ENCODE measurements at places on chromosomes 12 and 14.

- DNase-seq = no peak
These were observed 205.6 kb upstream of the RGS6 start for GRCh38 chr14:71726580-71727021.

GRCh38 chr12:12004524-12004923 lies 66.2 kb upstream of the BCL2L14 start:
- DNase-seq = no peak

DNA sequence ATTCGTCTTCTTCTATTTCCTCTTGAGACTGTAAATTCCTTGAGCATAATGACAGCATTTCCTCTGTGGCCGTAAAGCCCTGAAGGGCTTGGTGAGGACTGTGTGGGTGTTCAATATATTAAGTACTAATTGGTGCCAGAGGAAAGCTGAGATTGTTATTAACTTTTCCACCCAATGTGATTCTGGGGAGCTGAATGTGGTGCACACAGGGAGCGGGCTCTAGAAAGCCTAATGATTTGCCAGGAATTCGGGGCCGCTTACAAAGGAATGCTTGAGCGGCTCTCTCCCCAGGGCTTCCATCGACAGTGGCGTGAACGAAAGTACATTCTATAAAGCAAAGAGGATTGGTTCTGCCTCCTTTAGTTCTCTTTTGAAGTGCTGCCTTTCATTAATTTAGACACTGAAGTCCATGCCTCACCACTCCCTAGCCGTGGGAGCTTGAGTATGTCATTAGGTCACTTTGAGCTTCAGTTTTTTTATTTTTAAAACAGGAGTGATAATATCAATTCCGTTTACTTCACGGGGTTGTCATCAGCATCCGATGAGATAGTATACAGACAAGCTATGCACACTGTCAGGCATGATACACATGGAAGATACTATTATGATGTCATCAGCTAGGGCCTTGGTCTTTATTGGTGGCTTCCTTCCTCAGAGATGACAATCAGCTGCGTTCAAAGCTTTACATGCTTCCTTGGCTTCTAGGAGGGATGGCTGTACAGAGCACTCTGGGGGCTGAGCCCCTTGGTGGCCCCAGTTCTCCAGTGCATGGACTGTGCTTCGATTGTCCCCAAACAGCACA lies 11.0 kb upstream of the GSG1 start:
- DNase-seq = no peak

DNA sequence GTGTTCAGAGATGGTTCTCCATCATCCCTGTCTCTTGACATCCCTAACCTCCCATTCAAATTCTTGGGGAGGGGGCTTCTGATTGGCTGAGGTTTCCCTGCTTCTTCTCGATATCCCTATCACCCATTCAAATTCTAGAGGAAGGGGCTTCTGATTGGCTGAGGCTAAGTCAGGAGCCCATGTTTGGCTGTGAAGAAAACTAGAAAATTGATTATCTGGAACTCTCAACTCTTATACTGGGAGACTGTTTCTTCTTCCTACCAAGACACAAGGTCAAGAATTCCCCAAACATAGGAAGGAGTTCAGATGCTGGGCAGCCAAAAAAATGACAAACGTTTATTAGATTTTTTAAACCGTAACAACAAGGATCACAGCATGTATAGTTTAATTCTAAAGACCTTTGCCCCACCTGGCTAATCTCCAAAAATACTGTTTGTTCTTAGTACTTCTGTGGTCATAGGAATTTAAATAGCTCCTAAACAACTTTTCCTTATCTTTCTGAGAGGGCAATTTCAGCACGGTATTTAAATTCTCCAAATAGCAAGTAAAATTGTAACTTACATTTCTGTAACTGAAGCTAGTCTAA lies 26.4 kb downstream of the SPIC start:
- no peak for DNase-seq

DNA sequence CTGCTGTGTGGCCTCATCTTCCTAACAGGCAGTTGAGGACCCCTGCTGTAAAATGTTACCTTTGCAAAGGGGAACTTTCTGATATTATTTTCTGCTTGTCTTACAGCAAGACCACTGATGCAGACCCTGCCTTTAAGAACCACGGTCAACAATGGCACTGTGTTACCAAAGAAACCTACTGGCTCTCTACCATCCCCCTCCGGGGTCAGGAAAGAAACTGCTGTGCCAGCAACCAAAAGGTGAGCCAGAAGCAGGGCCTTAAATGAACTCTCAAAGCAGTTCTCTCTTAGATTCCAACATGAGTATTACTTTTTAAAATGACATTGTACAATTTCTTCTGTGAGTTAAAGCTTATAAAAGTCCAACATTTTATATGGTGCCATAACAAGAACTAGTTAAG lies 72.2 kb downstream of the EML1 start:
- no peak for DNase-seq

- no peak for DNase-seq
These were observed 27.2 kb upstream of the PTPRB start for GRCh38 chr12:70664465-70664881.

DNA sequence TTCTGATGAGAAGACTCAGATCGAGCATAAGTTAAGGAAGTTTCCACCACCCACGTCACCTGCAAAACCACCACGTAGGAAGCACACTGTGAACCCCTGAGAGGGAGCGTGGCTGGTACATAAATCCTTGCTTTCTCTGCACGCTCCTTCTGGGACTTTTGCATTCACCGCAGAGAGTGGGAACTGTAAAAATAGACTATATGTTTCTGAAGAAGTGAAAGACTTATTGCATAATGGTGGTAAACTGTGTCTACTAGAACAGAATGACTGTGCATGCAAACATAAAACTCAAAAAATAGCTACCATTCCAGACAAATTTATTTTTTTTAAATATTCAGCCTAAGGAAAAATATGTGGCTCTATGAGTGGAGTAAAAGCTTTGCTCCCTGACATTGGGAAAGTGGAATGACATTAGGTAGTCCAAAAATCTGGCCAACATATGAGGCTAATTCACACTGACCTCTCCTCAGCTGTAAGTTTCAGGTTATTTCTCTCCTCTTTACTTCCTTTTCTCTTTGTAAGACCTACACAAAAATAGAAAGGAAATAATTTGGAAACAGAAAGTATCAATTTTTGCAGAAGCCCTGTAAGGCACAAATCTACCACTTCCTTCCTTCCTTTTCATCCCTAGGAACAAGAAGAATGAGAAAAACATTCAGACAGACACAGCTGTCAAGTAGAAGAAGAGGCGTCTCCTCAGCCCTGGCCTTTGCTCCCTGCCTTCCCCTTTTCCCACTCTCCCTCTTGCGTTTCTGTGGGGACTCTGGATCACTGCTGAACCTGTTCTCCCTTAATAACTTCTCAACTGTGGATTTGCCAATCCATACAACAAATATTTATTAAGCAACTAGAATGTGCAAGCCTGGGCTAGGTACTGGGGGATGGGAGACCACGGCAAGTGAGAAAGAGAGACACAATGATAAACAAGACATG lies 264.3 kb upstream of the FOXN3 start:
- DNase-seq = peak; percentile 75
